ENCODE measurements at places on chromosomes 2 and 18.

DNA sequence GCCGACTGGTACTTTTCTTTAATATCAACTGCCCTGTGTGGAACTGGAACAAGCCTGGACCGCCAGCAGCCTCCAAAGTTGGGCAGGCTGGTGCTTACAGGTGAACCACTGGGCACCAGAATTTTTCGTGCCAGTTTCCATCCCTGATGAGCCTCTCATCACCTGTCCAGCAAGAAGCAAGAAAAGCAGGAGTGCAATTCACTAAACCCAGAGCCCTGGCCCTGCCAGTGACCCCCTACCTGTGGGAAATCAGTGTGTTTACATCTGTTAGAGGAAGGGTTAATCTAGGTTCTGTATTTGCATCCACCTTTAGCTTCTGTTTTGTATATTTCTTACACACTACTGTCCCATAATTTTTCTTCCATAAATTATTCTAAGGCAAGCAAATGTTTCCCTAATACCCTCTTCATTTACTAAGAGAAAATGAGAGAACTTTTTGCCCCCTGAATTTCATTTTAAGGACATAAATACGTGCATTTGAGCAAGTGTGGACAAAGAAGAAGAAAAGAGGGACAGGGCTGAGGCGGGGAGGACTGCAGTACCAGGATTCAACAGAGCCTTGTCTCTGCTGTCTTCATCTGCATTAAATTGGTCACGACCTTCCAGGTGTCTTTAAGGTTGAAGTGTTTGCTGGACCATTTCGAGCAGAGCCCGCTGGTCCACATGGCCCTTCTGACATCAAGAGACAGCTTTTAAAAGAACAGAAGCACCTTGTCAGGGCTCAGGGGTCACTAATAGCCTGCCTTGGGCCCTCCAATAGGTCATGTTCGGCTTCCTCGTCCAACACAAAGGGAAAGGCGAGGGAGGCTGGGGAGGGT lies 763.1 kb downstream of the BCL11A start:
- no peak for DNase-seq

DNA sequence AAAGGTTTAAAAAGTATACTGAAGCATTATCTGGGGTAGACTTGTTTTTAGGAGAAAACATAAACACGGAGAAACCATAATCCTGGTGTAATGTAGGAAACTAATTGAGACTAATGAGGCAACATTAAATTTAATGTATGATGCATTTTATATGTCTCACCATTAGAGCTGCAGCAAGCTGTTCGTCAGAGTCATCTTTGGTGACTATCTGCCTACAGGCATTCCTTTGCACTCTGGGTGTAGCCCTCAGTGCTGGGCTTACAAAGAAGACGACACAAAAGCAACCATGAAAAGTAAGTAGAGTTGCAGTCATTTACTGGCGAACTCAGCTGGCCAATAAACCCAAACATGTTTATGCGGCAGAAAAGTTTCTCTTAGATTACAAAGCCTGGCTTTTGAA lies 415.3 kb upstream of the ZEB2 start:
- no peak for DNase-seq

- no peak for DNase-seq
Observed at GRCh38 chr2:207854484-207855440, 85.1 kb upstream of the FZD5 start.

DNA sequence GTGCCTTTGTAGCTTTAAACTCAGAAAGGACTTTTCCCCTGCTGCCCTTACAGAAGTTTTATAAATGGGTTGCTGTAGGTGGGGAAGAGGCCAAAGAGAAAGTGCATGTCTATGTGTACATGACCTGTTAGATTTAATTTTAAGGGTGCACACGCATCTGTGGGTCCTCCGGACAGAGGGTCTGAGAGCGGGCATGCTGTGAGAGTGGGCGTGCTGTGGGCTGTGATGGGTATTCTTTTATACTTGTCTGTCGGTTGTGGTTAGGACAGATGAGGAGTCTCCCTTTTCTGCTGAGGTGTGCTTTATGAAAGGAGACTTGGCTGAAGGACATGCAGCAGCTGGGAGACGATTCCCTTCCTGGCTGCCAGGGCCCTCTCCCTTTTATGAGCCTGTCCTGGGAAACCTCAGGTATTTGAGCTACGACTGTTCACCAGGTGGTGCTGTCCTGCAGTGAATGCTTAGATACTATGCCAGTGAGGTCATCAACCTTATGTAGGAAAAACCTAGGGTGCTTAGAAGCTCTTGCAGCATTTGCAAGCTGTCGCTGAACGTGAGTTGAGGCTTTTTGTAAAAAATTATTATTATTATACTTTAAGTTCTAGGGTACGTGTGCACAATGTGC lies 67.5 kb downstream of the TANC1 start:
- no peak for DNase-seq

- no peak for DNase-seq
Observed at GRCh38 chr18:11489266-11489899, 120.0 kb upstream of the SLC35G4 start.

DNA sequence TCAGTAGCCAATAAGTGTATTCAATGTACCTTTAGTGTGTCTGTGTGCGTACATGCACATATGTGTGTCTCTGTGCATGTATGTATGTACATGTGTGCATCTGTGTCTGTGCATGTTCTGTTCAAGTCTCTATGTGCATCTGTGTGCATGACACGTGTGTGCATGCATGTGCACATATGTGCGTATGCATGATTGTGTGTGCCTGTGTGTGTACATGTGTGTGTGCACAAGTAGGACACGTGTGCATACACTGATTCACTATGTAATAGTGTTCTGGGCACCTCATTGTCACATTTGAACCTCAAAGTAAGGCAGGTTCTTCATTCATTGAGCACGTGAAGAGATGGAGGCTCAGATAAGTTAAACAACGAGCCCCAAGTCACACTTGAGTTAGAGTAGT lies 142.6 kb upstream of the COPS8 start:
- DNase-seq: no peak

DNA sequence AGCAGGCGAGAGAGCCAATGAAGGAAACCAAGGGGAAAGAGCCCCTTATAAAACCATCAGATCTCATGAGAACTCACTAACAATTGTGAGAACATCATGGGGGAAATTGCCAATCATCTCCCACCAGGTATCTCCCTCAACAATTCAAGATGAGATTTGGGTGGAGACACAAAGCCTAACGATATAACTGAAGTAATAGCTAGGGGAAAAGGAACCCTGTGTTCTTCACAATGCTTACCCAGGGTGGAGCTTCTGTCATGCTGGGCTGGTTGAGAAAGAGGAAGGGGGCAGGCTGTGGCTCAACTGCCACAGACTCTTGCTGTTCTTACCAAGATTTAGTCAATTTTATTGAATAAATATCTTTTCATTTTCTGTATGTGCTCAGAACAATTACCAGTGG lies 392.1 kb upstream of the HS6ST1 start:
- DNase-seq: no peak

Data from activated CD8-positive, alpha-beta memory T cell treated with anti-CD3 and anti-CD28 coated beads for 24 hours (primary cell).